Cardiac muscle cell (in vitro differentiated cells and primary cell): ENCODE measurements at places on chromosomes 5 and 9. TPM values are rescaled to one million over a fixed set of nuclear protein-coding genes. Genes with fewer than 3 reads are reported as not detected.

GRCh38 chr5:151238303-151238741 lies 14.4 kb upstream of the CCDC69 start:
- DNase-seq: peak; percentile 95
- H3K36me3 ChIP-seq: no peaks in the 10 kb centered on the region
- H3K27me3 ChIP-seq: no peaks in the 10 kb centered on the region
- no peak overlapping the region for H3K4me3 ChIP-seq
- peak overlapping the region; percentile 97 for H3K27ac ChIP-seq
- H3K4me1 ChIP-seq: peaks cover 25% of the 10 kb centered on the region

DNA sequence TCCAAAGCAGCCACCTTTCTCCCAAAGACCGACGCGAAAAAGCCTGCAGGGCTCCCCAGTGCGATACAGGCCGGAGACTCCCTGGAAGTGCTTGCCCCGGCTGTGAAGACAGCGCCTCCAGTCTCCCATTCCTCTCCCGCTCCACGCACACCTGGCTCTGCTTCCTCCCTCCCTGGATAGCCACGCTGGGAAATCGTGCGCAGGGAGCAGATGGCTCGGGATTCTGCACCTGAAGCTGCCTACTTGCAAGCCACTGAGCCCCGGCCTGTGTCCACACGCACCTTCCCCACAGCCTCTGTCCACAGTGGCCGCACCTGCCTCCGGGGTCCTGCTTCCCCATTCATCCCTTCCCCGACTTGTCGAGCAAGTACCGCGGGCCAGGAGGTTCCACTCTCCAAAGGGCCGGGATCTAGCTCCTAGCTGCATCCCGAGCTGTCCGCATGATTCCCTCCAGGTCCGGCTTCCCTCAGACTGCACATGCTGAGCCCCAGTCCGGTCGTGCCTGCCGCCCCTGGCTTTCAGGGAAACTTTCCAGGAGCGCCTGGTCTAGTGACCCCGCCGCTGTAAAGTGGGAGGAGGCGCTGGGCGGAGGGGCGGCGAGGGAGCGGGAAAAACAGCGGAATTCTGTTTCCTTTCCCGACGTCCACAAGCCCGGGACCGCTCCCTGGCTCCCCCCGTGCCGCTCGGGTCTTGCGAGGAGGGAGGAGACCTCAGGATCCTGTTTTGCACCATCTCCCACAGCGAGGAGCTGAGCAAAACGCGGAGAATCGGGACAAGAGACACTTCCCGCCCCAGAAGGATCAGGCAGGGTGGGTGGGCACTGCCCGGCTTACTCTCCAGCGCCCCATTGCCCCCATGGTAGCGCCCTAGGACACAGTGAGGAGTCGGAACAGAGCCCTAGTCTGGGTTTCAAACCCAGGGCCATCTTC lies 2.0 kb downstream of the SEMA6A start:
- H3K27me3 ChIP-seq: no peaks in the 10 kb centered on the region
- H3K4me1 ChIP-seq: no peaks in the 10 kb centered on the region
- no peaks in the 10 kb centered on the region for H3K36me3 ChIP-seq
- H3K27ac ChIP-seq: no peak overlapping the region
- no peak for DNase-seq

DNA sequence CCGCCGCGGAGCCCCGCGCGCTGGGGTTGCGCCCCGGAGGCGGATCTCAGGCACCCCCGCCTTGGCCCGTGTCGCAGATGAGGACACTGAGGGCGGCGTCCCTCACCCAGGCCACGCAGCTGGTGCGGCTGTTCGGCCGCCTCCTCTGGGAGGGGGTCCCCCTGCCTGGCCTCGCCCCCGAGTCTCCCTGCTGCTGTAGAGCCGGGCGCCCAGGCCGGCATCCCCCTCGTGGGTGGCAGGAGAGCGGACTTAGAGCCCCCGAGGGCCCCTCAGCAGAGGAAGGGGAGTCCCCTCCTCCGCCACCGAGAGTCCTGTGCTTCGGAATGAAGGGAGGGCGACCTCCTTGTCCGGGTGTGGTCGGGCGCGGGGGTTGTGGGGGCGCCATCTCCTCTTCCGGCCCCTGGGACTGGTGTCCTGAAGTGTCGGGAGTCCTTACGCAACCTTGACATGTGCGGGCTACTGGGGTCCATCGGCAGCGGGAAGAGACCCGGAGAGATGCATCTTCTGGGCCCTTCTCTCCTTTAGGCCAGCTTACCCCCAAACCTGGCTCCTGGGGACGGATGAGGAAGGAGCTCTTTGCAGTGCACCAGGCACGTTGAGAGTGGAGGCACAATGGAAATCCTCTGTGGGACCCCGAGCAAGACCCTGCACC lies 11.7 kb upstream of the EXOSC2 start:
- H3K4me1 ChIP-seq: no peaks in the 10 kb centered on the region
- no peak overlapping the region for H3K27ac ChIP-seq
- peaks cover 46% of the 10 kb centered on the region for H3K27me3 ChIP-seq

DNA sequence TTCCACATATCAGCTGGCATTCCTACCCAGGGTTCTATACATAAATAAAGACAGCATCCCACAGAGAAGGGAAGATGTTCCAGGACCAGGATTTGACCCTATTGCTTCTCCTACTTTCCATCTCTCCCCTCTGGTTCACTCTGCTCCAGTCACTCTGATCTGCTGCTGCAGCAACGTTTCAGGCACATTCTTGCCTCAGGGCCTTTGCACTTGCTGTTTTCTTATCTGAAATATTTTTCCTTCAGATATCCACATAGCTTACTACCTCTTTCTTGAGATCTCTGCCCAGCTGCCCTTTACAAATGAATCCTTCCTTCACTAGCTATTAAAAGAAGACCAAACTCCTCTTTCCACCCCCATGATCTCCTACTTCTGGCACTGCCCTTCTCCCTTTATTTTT lies 204.5 kb downstream of the SPOCK1 start:
- H3K27me3 ChIP-seq: peaks cover 9% of the 10 kb centered on the region
- no peaks in the 10 kb centered on the region for H3K36me3 ChIP-seq
- DNase-seq: no peak
- no peaks in the 10 kb centered on the region for H3K4me1 ChIP-seq
- H3K4me3 ChIP-seq: no peak overlapping the region

- no peak overlapping the region for H3K27ac ChIP-seq
- H3K4me1 ChIP-seq: no peaks in the 10 kb centered on the region
- no peak overlapping the region for H3K4me3 ChIP-seq
- DNase-seq: no peak
Observed at GRCh38 chr9:1354086-1354485, 303.9 kb downstream of the DMRT2 start.

DNA sequence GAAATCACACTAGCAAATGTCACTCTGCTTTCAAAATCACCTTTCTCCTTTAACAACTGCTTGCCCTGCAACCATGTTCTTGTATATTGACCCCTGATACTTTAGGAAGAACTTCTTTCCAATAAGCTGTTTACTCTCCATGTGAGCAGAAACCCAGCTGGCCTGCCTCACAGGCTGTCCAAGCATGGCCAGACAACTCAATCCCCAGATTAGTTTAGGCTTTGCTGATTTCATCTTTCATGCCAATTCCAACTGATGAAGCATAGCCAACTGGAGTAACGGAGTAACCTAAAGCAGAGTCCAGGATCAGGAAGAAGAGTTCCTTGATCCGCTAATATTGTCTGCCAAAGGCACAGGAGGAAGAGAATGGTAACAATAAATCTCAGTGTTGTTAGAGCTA lies 56.7 kb upstream of the HTR1A start:
- H3K4me3 ChIP-seq: no peak overlapping the region
- H3K4me1 ChIP-seq: no peaks in the 10 kb centered on the region
- H3K27me3 ChIP-seq: no peaks in the 10 kb centered on the region
- DNase-seq: no peak

- no peak overlapping the region for H3K4me3 ChIP-seq
- peak overlapping the region; percentile 79 for H3K27ac ChIP-seq
- DNase-seq: no peak
- no peaks in the 10 kb centered on the region for H3K27me3 ChIP-seq
- peaks cover 25% of the 10 kb centered on the region for H3K4me1 ChIP-seq
- peaks cover 24% of the 10 kb centered on the region for H3K36me3 ChIP-seq
Observed at GRCh38 chr5:88732862-88733261, 150.1 kb downstream of the MEF2C start.

- DNase-seq: peak; percentile 3
- H3K4me1 ChIP-seq: no peaks in the 10 kb centered on the region
- peak within 1 kb of the TSS; percentile 15 for H3K4me3 ChIP-seq
- no peaks in the 10 kb centered on the region for H3K36me3 ChIP-seq
- H3K27ac ChIP-seq: no peak within 1 kb of the TSS
Observed at GRCh38 chr5:161847941-161848391, at the start of gene GABRA1. Gene GABRA1 (plus strand): TSS chr5:161848120. CDS start chr5:161850811, 2,691 bp downstream.

- H3K27ac ChIP-seq: no peak overlapping the region
- H3K36me3 ChIP-seq: peaks cover 25% of the 10 kb centered on the region
- no peak for DNase-seq
- peaks cover 1% of the 10 kb centered on the region for H3K4me1 ChIP-seq
- H3K4me3 ChIP-seq: no peak overlapping the region
- H3K27me3 ChIP-seq: no peaks in the 10 kb centered on the region
Observed at GRCh38 chr9:5918460-5918859, 27.8 kb downstream of the MLANA start.

GRCh38 chr9:14349447-14350348 lies 35.8 kb upstream of the NFIB start:
- DNase-seq: no peak
- peaks cover 84% of the 10 kb centered on the region for H3K27me3 ChIP-seq
- no peaks in the 10 kb centered on the region for H3K36me3 ChIP-seq
- H3K27ac ChIP-seq: no peak overlapping the region
- H3K4me3 ChIP-seq: peak overlapping the region; percentile 37

DNA sequence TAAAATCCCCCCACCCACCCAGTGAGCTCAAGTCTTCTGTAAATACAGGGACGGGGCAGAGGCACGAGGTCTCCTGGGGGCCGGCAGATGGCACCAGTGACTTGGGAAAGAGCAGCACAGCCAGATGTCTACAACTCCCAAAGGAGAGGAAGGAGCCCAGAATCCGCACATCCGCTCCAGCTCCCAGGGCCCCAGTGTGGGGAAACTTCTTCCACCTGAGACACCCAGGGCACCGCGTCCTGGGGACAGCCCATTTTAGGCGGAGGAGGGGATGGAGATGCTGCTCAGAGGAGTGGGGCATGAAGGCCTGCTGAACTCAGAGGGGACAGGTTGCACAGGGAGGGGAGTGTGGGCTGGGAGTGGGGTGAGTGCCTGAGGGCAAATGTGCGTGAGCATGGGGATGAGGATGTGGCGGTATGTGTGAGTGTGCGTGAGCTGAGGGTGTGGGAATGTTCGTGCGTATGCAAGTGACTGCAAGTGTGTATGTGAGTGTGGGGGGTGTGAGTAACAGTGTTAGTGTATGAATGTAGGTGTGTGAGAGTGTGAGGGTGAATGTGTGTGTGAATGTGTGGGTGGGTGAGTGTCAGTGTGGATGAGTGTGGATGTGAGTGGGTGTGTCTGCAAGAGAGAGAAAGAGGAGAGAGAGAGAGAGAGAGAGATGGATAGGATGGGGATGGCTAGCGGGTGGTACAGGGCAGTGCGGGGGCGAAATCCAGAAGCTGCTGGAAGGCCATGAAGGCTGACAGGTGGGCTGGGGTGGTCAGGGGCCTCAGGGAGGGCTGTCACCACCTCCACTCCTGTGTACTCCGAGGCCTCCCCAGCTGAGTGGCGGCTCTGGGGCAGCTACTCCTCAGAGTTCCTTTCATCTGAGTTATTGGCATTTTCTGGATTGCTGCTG lies 63.5 kb downstream of the DUSP1 start:
- H3K4me3 ChIP-seq: no peak overlapping the region
- H3K4me1 ChIP-seq: no peaks in the 10 kb centered on the region
- DNase-seq: peak; percentile 75
- H3K27ac ChIP-seq: no peak overlapping the region
- H3K27me3 ChIP-seq: no peaks in the 10 kb centered on the region

GRCh38 chr9:107586493-107586892 lies 96.9 kb upstream of the KLF4 start:
- DNase-seq: no peak
- H3K36me3 ChIP-seq: no peaks in the 10 kb centered on the region
- H3K4me1 ChIP-seq: no peaks in the 10 kb centered on the region
- H3K4me3 ChIP-seq: no peak overlapping the region
- no peaks in the 10 kb centered on the region for H3K27me3 ChIP-seq

DNA sequence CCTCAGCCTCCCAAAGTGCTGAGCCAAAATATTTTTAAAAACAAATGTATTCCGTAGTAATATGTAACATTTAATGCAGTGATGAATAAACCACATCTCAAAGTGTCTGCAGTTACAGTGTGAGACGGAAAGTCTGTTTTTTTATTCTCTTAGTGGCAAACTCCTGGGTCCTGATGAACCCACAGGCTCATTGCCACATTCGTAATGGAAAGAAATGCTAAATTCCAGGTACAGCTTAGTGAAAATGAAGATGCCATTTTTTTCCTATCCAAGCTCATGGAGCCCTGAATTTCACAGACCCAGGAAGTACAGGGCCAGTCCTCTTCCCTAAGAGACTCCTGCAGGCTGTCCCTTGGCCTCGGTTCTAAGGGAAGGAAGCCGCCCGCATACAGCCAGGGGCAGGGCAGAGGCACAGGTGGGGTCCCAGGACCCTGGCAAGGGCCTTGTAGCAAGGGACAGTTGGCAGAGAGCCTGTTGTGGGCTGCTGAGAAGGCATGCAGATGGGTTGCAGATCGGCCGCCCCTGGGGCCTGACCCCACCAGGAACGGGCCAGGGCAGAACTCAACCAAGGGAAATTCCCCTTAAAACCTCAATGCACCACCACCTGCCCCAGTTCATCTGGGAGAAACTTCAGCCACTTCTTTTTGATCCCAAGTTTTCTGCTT lies 36.2 kb downstream of the IPPK start:
- H3K4me1 ChIP-seq: no peaks in the 10 kb centered on the region
- no peak overlapping the region for H3K4me3 ChIP-seq
- no peaks in the 10 kb centered on the region for H3K27me3 ChIP-seq
- no peak for DNase-seq
- H3K27ac ChIP-seq: no peak overlapping the region

- DNase-seq: no peak
- no peaks in the 10 kb centered on the region for H3K36me3 ChIP-seq
- H3K27ac ChIP-seq: no peak overlapping the region
Observed at GRCh38 chr9:79652598-79652997, 80.8 kb downstream of the TLE4 start.

DNA sequence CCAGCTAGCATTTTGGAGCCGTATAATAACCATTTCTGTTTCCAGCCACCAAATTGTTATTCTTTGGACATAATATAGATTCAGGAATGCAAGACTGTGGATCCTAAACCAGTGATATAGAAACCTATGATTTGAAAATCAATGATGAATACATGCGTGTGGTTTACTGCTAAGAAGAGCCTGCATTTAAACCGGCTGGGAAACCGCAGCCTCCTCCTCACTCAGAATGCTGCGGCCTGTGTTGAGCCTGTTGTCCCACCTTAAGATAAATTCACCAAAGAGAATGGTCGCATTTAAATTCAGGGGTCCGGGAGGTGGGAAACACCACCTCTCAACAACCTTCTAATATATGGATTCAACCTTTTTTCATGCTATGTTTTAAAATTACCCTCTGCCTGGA lies 148.0 kb downstream of the MEF2C start:
- H3K27me3 ChIP-seq: no peaks in the 10 kb centered on the region
- peaks cover 26% of the 10 kb centered on the region for H3K4me1 ChIP-seq
- H3K4me3 ChIP-seq: no peak overlapping the region
- DNase-seq: no peak
- peaks cover 12% of the 10 kb centered on the region for H3K36me3 ChIP-seq
- H3K27ac ChIP-seq: peak overlapping the region; percentile 40

Gene ABL1
- total RNA-seq: 71.6 and 97.1 TPM in 2 replicates

Gene TPPP
- total RNA-seq: 7.3 and 7.7 TPM in 2 replicates

Gene TMEM174
- not detected in 2 replicates for total RNA-seq

Gene HRCT1
- total RNA-seq: not detected in 2 replicates

Gene PLCXD3
- 19.3 and 58.6 TPM in 2 replicates for total RNA-seq

Gene AIF1L
- total RNA-seq: 14.2 and 14.3 TPM in 2 replicates

Gene PGM5
- total RNA-seq: 75.3 and 121 TPM in 2 replicates

Gene KYAT1
- 23.3 and 25.0 TPM in 2 replicates for total RNA-seq

Gene PAIP1
- total RNA-seq: 140 and 151 TPM in 2 replicates
